Vagina (tissue), 2 donors: ENCODE measurements at places on chromosomes 3 and 15. TPM values are rescaled to one million over a fixed set of nuclear protein-coding genes. Genes with fewer than 3 reads are reported as not detected.

GRCh38 chr3:24843955-24844354, 349.3 kb upstream of the THRB start:
- H3K27ac ChIP-seq, result no peak overlapping the region
- H3K27me3 ChIP-seq, result no peaks in the 10 kb centered on the region
- no peaks in the 10 kb centered on the region for H3K36me3 ChIP-seq
- H3K4me3 ChIP-seq, result no peak overlapping the region
- DNase-seq, result no peak

GRCh38 chr15:45498701-45499100, 23.9 kb downstream of the SLC30A4 start:
- no peaks in the 10 kb centered on the region for H3K36me3 ChIP-seq
- H3K4me3 ChIP-seq, result no peak overlapping the region
- no peak for DNase-seq

DNA sequence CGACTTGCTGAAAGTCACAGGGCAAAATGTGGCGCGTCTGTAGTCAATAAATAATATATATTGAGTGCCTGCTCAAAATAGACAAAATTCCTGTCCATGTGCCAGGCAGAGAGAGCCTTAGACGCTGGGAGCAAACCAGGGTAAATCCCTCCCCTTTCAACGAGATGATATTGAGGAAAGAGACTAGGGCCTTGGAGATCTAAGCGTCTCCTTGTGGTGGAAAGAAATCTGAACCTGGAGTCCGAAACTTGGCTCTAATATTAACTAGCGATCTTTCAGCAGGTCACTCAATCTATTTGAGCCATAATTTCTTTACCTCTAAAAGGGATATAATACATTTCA, 348 bp upstream of the DPP8 start:
- H3K36me3 ChIP-seq, result no peaks in the 10 kb centered on the region
- H3K4me1 ChIP-seq, result peaks cover 35% of the 10 kb centered on the region
- DNase-seq, result no peak
- peak overlapping the region; percentile 99 for H3K4me3 ChIP-seq
- H3K27ac ChIP-seq, result peak overlapping the region; percentile 86

- no peak for DNase-seq
- H3K27ac ChIP-seq, result no peak overlapping the region
- H3K4me3 ChIP-seq, result no peak overlapping the region
- H3K36me3 ChIP-seq, result no peaks in the 10 kb centered on the region
- no peaks in the 10 kb centered on the region for H3K4me1 ChIP-seq
Measured at GRCh38 chr15:68312701-68313204, 35.2 kb downstream of the FEM1B start.

GRCh38 chr3:65425880-65426279, 612.8 kb downstream of the MAGI1 start:
- DNase-seq, result no peak
- H3K27me3 ChIP-seq, result no peaks in the 10 kb centered on the region
- H3K27ac ChIP-seq, result no peak overlapping the region
- H3K36me3 ChIP-seq, result no peaks in the 10 kb centered on the region

DNA sequence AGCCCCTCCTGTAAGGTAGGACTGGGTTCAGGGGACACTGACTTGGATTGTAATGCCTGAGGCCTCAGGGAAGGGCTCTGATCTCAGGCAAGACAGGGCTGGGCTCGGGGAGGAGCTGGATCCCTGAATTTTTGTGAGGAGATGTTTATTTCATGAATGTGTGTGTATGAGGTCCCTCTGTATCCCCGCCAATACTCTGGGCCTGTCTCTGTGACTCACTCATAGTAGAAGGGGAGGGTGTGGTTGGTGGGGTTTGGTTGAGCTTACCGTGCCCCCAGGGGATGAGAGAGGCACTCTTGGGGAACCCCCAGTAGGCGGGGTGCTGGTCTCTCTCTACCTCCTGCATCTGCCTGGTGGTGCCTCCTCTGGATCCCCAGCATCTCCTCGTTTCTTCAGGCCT, 28.1 kb downstream of the RPSA start:
- no peaks in the 10 kb centered on the region for H3K4me1 ChIP-seq
- H3K27ac ChIP-seq, result no peak overlapping the region
- no peak overlapping the region for H3K4me3 ChIP-seq
- no peaks in the 10 kb centered on the region for H3K27me3 ChIP-seq

DNA sequence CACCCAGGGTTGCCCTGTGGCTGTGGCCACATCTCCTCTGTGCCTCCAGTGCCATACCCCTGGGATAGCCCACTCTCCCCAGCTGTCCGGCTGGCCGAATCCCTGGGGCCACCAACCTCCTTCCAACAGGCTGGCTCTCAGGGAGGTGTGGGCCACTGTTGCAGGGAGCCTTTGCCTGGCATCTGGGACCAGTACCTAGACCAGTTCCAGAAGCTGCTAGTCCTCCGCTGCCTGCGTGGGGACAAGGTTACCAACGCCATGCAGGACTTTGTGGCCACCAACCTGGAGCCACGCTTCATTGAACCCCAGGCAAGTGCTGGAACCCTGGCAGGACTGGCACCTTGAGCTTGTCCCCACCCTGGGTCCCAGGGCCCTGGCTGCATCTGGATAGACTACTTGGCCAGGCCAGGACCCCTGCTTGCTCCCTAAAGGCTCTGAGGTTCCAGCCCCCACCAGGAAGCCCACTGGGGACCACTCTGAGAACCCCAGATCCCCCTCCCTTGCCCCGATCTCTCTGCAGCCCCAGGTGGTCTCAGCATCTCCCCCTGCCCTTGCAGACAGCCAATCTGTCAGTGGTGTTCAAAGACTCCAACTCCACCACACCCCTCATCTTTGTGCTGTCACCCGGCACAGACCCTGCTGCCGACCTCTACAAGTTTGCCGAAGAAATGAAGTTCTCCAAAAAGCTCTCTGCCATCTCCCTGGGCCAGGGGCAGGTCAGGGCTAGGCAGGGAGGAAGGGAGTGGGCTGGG, 50.0 kb downstream of the SEMA3G start:
- no peak overlapping the region for H3K27ac ChIP-seq
- no peaks in the 10 kb centered on the region for H3K4me1 ChIP-seq
- no peak for DNase-seq
- H3K36me3 ChIP-seq, result no peaks in the 10 kb centered on the region

DNA sequence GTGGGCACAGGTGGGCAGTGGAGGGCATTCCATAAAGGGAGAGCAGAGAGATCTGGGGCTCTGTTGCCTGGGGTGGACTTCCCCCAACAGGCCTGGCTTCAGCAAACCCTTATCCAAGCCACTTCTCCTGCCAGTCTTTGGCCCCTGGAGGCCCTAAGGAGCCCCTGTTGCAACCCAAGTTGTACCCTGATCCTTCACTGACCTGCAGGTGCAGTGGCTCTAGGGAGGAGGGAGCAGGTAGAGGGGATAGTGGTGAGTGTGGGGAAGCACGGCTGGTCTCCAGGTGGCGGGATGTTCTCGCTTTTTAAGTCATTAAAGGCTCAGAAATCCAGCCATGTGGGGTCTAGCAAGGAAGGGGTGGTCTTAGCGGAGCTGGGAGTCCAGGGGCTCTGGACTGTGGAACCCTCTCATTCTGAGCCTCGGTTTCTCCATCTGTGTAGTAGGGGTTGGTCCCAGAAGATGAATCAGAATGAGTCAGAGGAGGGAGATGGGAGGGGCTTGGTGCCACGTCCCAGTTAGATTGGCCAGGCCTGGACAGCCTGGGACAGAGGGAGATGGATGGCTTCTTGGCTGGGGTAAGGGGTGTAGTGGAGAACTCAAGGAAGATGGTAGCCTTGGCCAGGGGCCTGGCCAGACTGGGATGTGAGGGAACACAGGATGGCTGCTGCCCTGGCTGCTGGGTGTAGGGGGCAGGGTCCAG, 2.6 kb downstream of the ZBTB47 start:
- H3K27ac ChIP-seq, result peak overlapping the region; percentile 96
- DNase-seq, result peak; percentile 84
- H3K4me3 ChIP-seq, result peak overlapping the region; percentile 98
- no peaks in the 10 kb centered on the region for H3K27me3 ChIP-seq
- H3K4me1 ChIP-seq, result peaks cover 73% of the 10 kb centered on the region
- peaks cover 7% of the 10 kb centered on the region for H3K36me3 ChIP-seq

DNA sequence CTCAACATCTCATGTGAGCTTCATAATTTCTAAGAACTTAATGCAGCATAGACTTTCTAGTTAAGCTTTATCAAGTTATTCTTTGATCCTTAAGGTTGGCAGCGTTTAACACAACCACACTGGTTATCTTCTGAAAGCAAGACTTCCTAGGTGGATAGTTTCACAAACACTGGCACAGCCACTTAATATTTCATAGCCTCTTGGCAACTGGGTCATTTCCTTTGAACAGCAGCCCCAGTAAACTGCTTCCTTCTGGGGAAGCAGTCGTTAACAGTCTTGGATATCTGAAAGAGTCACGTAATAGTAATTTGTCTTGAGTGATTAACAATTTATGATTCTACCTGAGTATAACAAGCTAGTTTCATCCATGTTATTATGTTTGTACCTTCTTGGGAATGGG, 45.9 kb upstream of the ABHD10 start:
- H3K4me1 ChIP-seq, result peaks cover 12% of the 10 kb centered on the region
- no peak for DNase-seq
- H3K36me3 ChIP-seq, result no peaks in the 10 kb centered on the region
- no peak overlapping the region for H3K4me3 ChIP-seq

DNA sequence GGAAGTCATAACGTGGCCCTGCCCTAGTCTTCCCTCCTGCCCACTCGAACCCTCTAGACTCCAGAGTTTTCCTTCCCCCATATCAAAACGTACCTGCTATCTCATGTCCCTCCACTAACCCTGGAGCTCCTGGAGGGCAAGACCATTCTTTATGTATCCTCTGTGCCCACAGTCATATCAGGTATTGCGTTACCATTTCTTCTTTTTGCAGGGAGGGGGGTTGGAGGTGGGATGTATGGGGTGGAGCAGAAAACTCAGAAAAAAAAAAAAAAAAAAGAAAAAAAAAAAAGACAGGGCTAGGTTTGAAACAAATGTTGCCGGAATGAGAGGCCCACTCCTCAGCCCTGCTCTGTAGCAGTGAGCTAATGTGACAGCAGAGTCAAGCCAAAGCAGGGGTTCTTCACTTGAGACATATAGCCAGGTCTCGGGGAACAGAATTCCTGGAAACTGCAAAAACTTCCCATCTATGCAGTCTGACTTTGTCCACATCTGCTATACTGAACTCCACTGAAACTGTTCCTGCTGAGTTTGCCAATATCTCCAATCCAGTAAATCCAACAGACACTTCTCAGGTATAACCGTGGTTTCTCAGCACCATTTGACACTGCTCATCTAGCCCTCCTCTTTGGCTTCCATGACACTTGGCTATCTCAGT, 31.1 kb downstream of the PARP16 start:
- H3K4me1 ChIP-seq, result peaks cover 55% of the 10 kb centered on the region
- no peak overlapping the region for H3K4me3 ChIP-seq

DNA sequence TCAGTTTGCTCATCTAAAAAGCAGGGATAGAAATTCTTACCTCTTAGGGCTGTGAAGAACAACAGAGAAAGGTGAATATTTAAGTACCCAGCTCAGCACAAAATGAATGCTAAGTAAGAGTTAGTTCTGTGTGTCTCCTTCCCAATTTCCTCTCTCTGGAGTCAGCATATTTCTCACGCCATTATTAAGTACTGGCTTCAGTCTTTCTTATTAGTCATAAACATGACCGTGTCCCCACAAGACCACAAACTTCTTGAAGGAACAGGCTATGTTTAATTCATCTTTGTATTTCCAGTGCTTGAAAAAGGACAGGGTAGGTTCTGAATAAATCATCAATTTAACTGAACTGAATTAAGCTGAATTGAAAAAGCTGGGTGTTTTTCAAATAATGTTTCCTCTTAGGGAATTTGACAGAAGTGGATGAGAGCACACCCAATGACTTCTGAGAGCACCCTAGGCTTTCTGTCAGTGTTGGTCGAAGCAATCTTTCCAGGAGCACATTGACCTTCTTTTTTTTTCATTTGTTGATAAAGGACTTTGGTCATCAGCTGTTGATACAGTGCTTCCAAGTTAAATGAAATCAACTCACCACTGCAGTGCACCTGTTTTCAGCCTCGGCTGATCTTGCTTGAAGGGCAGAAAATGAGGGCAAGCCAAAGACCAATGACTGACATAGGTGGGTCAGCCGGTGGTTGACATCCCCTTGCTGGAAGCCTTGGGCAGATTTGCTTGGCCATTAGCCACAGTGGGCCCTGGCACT, 324.6 kb downstream of the MFSD1 start:
- no peak overlapping the region for H3K27ac ChIP-seq
- DNase-seq, result no peak
- no peaks in the 10 kb centered on the region for H3K27me3 ChIP-seq
- no peak overlapping the region for H3K4me3 ChIP-seq

DNA sequence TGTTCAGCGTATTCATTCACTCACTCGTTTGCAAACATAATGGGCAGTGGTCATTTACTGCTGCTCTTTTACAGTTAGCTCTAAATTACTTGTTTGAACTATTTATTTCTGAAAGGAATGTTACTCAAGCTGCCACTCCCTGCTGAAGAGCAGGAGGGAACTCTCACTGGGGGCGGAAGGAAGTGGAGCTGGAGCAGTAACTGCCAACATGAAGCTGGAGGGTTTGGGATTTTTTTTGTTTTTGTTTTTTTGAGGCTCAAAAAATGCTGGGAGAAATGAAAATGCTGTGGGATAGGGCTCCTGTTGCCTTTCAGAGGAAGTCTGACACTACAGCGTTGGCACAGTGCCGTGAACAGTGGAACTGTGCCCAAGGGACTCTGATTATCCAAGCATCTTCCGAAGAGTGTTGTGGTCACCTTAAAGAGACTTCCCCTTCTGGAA, 44.1 kb downstream of the SENP2 start:
- peaks cover 12% of the 10 kb centered on the region for H3K4me1 ChIP-seq
- no peak overlapping the region for H3K4me3 ChIP-seq
- H3K36me3 ChIP-seq, result no peaks in the 10 kb centered on the region
- no peaks in the 10 kb centered on the region for H3K27me3 ChIP-seq
- no peak for DNase-seq

DNA sequence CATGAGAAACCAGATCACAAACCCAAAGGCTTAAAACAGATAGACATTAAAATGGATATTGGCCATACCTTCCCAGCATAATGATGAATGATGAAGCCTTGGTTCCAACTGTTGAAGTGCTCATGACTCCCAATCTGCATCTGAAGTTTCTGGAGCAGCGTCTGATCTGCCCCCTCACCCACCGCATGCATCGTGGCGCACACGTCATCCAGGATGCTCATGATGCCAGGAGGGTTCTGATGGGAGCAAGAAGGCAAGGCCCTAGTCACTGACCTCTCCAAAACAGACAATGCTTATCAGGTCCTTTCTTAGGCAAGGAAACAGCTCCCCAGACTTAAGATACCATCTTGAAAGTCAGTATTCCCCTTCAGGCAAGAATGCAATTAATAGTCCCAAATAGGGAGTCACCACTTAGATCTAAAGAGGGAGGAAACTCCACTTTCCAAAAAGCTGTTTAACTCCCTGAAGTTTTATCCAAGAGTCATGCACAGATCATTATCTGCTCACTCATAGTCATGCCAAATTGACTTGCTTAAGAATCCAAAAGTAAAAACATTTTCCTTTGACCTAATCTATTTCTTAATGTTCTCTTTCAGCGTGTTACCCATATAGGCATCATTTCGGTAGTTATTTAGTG, 2.1 kb downstream of the LDHAL6B start:
- H3K4me1 ChIP-seq, result no peaks in the 10 kb centered on the region
- H3K27me3 ChIP-seq, result no peaks in the 10 kb centered on the region
- DNase-seq, result no peak
- H3K27ac ChIP-seq, result peak overlapping the region; percentile 56
- H3K4me3 ChIP-seq, result no peak overlapping the region

The AQP9 gene
- total RNA-seq, result 1.5 TPM

The KLHL40 gene
- total RNA-seq, result not detected

The ANKUB1 gene
- not detected for total RNA-seq

The TRIM71 gene
- total RNA-seq, result not detected

The FEZF2 gene
- not detected for total RNA-seq

The FETUB gene
- total RNA-seq, result 3.7 TPM

The SAMMSON gene
- not detected for total RNA-seq

The EHHADH gene
- 8.1 TPM for total RNA-seq

The SMCO1 gene
- total RNA-seq, result not detected

The GUCA1C gene
- not detected for total RNA-seq

The PIGBOS1 gene
- 6.4 TPM for total RNA-seq

The ITIH1 gene
- total RNA-seq, result 0.98 TPM

The KCNMB2 gene
- 1.5 TPM for total RNA-seq

The FAN1 gene
- total RNA-seq, result 16.9 TPM
